A549 treated with ZK216348 at 1 μM for 4 hours (cell line): ENCODE measurements at places on chromosomes 12 and 14. TPM values are rescaled to one million over a fixed set of nuclear protein-coding genes. Genes with fewer than 3 reads are reported as not detected.

TARBP2 gene
- total RNA-seq, result 35.6 to 63.5 TPM (median 55.9 TPM) in 5 replicates

MANSC4 gene
- not detected in 5 replicates for total RNA-seq

EXOC3L4 gene
- total RNA-seq, result 1.0 to 1.8 TPM (median 1.7 TPM) in 5 replicates

IL22 gene
- not detected in 5 replicates for total RNA-seq

PRIMA1 gene
- 0.13 to 0.43 TPM (median 0.39 TPM) in 5 replicates for total RNA-seq

TDRD9 gene
- total RNA-seq, result 0.04 to 0.14 TPM in 2 of 5 replicates, not detected in the others

VRTN gene
- not detected in 5 replicates for total RNA-seq

PRKD1 gene
- total RNA-seq, result 2.2 to 2.8 TPM (median 2.5 TPM) in 5 replicates
